ENCODE measurements at places on chromosomes 1 and 21.

DNA sequence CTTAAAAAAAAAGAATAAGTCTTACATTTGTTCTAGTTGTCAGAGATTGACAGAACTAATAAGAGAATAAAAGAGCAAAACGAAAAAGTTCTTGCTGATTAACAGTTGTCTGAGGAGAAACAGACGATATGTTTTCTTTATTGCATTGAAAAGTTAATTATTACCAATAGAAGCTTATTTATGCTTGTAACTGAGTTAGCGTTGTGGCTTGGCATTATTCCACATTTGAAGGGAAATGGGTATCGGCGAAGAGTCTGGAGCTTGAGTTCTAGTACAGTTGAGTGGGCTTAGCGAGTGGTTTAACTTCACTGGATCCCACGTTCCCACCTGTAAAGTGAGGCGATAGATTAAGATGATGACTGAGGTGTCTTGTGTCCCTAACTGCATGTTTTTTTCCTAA is 109.0 kb downstream of the SDCCAG8 start:
- DNase-seq: no peak

GRCh38 chr1:195663549-195664280 is 944.5 kb downstream of the KCNT2 start:
- peak; percentile 78 for DNase-seq

DNA sequence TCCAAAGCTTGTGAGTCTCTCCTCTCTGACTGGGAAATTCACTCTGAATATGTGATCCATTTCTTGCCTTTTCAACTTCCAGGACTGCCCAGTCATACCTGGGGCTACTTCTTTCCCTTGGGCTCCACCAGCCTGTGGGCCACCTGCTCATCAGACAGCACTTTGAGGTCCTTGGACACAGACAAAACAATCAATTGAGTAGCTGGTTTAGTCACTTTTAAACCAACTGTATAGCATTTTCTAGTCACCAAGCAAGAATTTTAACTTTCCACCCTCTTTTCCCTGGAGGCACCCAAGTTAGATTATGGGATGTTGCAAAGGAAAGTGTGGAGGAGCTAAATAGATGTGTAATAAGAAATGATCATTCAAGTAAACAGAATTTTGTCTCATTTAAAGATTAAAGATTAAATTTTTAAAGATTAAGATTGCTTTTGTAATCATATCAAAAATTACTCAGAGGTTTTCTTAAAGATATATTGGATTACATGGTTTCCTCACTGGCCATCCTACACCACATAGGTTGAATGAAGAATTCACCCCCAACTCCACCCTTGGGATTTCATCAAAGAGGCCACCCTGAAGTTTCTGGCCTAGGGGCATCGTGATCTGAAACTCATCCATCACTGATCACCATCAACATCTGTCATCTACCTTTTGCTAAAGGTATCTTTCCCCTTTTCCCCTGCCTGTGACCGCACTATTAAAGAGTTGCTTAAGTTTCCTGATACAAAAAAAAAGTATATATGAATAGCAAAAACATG is 219.2 kb upstream of the NR5A2 start:
- no peak for DNase-seq

- DNase-seq: peak; percentile 87
These were observed 205.3 kb downstream of the FGGY start for GRCh38 chr1:59502009-59502691.

GRCh38 chr1:29645586-29645985 is 409.3 kb downstream of the PTPRU start:
- DNase-seq: no peak

DNA sequence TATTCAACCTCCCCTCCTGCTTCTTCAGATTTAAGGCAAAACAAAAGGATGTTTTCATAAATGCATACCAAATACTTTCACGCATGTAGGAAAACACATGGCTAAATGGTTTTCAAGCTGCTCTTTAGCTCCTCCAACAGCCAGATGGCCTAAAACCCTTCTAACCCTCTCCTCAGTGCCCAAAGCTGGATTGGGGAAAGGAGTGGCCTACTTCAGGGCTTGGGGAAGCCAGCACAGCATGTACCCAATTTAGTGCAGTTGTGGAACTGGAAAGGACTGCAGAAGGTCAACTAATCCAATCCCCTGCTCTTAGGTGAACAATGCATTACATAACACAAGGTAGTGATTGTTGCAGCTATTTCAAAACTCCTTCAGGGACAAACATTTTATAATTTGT is 9.3 kb downstream of the F5 start:
- no peak for DNase-seq

- no peak for DNase-seq
These were observed 286.3 kb upstream of the LYPLAL1 start for GRCh38 chr1:218887141-218887925.

GRCh38 chr1:1761504-1762376 is 16.5 kb downstream of the NADK start:
- DNase-seq: no peak

DNA sequence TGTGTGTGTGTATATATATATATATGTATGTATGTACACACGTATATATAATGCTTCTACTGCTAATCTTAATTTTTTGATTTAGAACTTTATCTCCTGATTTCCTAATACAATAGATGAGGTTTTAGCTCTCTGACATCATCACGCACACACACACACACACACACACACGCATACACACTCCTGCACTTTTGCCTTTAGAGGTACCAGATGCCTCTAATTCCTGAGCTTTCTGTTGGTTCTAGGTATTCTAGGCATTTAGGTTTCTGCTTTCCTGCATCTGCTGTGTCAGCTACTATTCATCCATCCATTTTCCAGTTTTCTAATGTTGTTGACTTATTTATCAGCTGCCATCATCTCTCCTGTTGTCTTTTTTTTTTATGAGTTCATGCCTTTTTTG is 348.3 kb downstream of the ASTN1 start:
- no peak for DNase-seq

DNA sequence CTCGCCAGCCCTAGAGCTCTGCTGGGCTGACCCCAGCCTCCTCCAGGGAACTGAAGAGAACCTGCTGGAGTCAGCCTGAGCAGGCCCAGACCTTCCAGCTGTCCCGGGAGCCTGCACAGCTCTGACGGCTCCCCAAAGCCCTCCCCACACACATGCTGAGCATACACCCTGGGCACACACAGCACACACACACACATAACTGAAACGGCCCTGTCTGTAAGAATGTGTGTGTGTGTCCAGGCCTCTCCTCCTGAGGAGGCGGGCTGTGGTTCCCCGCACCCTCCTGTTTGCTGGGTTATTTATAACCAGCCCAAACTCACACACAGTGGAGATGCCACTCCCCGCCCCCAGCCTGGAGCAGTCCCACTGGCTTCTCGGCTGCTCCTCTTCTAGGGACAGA is 20.2 kb downstream of the SDC3 start:
- peak; percentile 83 for DNase-seq

GRCh38 chr1:203509135-203509534 is 15.2 kb downstream of the OPTC start:
- DNase-seq: no peak

DNA sequence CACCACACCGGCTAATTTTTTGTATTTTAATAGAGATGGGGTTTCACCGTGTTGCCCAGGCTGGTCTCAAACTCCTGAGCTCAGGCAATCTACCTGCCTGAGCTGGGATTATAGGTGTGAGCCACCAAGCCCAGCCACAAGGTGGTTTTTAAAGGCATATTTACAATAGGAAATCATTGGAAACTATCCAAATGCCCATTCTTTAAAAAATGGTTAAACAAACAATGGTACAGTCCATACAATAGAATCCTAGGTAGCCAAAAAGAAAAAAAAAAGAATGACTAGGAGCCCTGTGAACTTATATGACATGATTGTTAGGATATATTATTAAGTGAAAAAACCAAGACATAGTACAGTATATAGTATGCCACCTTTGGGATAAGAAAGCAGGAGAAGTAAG is 5.3 kb downstream of the ATP2B4 start:
- DNase-seq: no peak

- no peak for DNase-seq
These were observed 50.2 kb downstream of the EEIG2 start for GRCh38 chr1:108610073-108610472.

- DNase-seq: no peak
These were observed 142.5 kb downstream of the RERE start for GRCh38 chr1:8674912-8675311.

- no peak for DNase-seq
These were observed 1.7 kb upstream of the LRRC52 start for GRCh38 chr1:165542015-165542631.

DNA sequence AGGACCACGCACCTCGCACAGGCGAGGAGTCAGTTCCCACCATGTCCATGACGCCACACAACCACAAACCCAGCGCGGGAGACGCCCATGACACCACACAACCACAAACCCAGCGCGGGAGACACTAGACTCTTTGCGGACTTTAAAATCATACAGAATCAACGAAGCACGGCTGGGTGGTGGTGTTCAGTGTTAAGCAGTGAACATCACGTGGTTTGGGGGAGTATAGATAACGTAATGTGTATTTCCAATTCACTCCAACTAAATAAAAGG is 19.2 kb downstream of the PTTG1IP start:
- DNase-seq: no peak

DNA sequence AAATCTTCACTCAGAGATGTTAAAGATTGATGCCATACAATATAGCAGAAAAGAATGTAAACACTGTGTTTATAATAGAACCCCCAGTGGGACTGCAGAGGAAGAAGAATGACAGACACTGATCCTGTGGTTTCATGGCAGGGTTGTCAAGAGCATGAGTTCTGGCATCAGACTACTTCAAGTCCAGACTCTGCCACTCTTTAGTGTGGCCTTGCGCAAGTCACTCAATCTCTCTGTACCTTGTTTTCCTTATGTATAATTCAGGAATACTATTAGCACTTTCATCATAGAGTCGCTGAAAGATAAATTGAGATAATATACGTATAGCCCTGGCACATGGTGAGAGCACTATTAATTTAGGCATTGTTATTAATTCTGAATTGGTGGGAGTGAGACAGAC is 38.5 kb upstream of the BCL9 start:
- DNase-seq: no peak

DNA sequence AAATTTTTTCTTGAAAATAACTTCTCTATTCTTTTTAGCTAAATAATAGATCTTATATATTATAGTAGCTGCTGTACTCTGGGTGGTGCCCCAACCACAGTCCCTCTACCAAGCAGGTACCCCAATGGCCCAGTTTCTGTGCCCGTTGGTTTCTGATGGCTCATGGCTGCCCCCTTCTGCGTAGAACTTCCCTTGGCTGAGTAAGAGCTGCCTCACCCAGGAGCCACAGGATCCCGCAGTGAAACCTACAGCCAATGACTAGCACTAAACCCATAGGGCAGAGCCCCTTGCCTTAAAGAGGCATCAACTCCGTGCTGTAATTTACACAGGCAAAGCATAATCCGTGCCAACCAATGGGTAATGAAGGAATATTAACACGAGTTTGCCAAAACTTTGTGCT is 247.5 kb downstream of the USH2A start:
- DNase-seq: no peak

GRCh38 chr1:201709564-201710295 is 119.2 kb upstream of the IPO9 start:
- peak; percentile 77 for DNase-seq

GRCh38 chr21:28148400-28149064 is 844.1 kb downstream of the LTN1 start:
- DNase-seq: peak; percentile 15

DNA sequence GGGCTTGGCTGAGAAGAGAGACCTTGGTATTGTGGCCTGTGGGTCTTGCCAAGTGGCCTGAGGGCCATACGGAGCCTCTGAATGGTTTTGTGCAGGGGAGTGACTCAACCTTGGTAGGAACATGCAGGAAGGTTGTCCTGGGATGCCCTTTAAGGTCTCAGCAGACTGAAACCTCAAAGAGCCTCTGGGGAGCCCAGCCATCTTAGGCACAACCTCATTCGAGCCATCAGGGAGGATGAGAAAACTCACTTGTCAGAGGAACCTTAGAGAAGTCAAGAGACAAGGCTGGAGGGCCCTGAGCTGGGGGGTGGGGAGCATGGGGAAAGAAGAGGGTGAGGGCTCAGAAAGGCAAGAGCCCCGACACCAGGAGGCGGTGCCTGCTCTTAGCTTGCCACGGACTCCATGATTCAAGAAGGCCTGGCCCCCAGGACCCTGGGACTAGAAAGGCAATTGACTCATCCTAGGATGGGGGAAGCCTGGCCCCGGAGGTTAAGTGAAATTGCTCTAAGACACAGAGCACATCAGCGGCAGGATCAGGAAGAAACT is 13.0 kb downstream of the IFI6 start:
- DNase-seq: peak; percentile 33

DNA sequence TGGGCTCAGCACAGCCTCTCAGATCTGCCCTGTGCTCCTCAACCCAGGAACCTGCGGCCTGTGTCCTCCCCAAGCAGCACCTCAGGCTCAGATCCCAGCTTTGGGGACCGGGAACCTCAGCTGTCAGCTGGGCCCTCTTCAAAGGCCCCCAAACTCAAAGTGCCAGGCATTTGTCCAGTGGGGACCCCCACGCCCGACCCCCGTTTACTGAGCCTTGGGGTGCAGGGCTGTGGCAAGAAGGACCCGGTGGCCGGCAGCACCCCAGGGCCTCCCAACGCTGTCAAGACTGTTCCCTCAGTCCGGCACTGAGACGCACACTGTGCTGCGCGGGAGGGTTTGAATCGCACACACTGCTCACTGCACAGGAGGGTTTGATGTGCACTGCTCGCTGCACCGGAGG is 35.0 kb downstream of the MORN1 start:
- no peak for DNase-seq

GRCh38 chr1:53299233-53299632 is 28.6 kb downstream of the LRP8 start:
- no peak for DNase-seq

DNA sequence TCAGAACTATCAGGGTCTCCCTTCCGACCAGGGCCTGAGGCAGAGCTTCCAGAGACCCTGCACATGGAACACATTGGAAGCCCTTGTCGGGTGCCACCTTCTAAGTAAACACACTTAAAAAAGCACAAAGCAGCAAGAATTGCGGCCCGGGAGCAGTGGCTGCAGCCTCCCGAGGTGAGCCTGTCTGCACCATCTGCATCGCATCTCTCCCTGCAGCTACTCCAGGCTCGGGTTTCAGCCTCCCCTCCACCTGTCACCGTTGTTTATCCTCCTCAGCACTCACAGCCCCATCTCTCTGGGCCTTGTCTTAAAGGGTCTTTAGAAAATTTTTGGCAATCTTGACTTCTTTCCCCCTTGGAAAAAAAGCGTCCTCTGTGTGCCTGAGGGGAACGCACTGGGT is 95.1 kb upstream of the ARHGEF16 start:
- DNase-seq: no peak

- DNase-seq: no peak
These were observed 54.8 kb downstream of the IER5 start for GRCh38 chr1:181143102-181143859.

- DNase-seq: no peak
These were observed 2.8 kb downstream of the IFI16 start for GRCh38 chr1:159012495-159012894.

DNA sequence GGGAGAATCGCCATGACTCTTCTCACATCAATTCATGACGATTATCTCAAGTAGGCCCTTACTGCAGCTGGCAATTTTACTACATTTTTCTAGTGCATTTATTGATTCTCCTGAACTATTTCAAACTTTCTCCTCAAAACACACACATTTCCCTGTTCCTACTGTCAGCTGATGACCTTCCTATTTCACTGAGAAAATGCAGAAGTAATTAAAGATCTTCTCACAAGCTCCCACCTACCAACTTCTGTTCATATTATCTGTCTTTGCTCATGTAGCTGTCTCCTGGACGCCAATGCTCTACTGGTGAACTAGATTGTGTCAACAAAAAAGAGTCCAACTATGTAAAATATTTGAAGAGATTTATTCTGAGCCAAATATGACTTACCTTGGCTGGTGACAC is 36.4 kb upstream of the FASLG start:
- no peak for DNase-seq
